Endothelial cell (in vitro differentiated cells): ENCODE measurements at places on chromosomes 3 and 15.

DNA sequence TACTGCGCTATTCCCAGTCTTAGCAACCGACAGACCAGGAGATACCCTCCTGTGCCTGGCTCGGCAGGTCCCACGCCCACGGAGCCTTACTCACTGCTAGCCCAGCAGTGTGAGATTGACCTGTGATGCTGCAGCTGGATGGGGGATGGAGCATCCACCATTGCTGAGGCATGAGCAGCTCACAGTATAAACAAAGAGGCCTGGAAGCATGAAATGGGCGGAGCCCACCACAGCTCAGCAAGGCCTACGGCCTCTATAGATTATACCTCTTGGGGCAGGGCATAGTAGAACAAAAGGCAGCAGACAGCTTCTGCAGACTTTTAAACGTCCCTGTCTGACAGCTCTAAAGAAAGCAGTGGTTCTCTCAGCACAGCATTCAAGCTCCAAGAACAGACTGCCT, 160.3 kb downstream of the ANXA2 start:
- no peak overlapping the region for H3K27ac ChIP-seq
- DNase-seq, result no peak
- no peak overlapping the region for H3K4me3 ChIP-seq
- H3K27me3 ChIP-seq, result peaks cover 4% of the 10 kb centered on the region
- no peaks in the 10 kb centered on the region for H3K36me3 ChIP-seq
- H3K4me1 ChIP-seq, result peaks cover 19% of the 10 kb centered on the region

- peaks cover 37% of the 10 kb centered on the region for H3K36me3 ChIP-seq
- H3K4me1 ChIP-seq, result no peaks in the 10 kb centered on the region
- no peak overlapping the region for H3K27ac ChIP-seq
- peaks cover 4% of the 10 kb centered on the region for H3K27me3 ChIP-seq
Measured at GRCh38 chr15:76258460-76258859, 52.8 kb downstream of the ETFA start.

GRCh38 chr3:26438325-26438940, 184.1 kb upstream of the LRRC3B start:
- no peaks in the 10 kb centered on the region for H3K27me3 ChIP-seq
- H3K36me3 ChIP-seq, result no peaks in the 10 kb centered on the region
- no peaks in the 10 kb centered on the region for H3K4me1 ChIP-seq
- H3K4me3 ChIP-seq, result no peak overlapping the region

GRCh38 chr3:188860147-188860546, 311.6 kb upstream of the TPRG1 start:
- no peak overlapping the region for H3K27ac ChIP-seq
- H3K4me1 ChIP-seq, result no peaks in the 10 kb centered on the region
- H3K27me3 ChIP-seq, result peaks cover 3% of the 10 kb centered on the region
- H3K36me3 ChIP-seq, result no peaks in the 10 kb centered on the region
- H3K4me3 ChIP-seq, result no peak overlapping the region

DNA sequence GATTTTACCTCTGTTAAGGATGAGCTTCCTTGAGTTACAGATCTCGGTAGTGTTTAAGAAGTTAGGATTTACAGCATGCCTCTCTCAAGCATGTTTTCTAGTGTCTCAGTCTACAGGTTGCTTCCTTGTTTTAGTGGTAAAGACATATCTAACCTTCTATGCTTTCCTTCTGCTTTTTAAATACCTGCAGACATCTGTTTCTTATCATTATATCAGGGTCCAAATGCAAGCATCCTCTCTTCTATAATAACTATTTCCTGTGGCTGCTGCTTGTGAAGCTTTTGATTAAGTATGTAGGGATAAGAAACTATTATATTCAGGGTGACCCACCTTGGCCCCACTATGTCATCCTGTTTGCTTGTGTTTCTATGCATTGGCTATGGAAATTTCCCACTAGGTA, 112.2 kb upstream of the LRRFIP2 start:
- no peaks in the 10 kb centered on the region for H3K27me3 ChIP-seq
- H3K27ac ChIP-seq, result no peak overlapping the region
- H3K4me3 ChIP-seq, result no peak overlapping the region
- no peak for DNase-seq
- H3K4me1 ChIP-seq, result peaks cover 7% of the 10 kb centered on the region

DNA sequence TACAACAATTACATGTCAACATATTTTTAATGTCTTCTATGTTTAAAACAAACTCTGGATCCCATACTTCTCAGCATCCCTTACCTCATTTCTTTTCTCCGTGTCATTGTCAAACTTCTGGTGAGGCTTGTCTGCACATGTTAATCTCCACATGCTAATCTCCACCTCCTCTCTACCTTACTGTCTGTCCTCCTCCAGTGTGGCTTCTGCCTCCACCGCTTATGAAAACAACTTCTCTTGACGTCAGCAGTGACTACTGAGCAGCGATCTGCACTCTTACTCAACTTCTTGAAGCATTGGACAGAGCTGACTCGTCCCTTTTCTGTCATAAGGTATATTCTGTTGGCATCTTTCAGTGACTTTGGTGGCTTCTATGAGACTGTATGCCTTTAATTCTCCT, 338.2 kb upstream of the THRB start:
- H3K27ac ChIP-seq, result no peak overlapping the region
- H3K36me3 ChIP-seq, result no peaks in the 10 kb centered on the region
- no peak for DNase-seq
- no peak overlapping the region for H3K4me3 ChIP-seq
- H3K27me3 ChIP-seq, result peaks cover 17% of the 10 kb centered on the region
- H3K4me1 ChIP-seq, result peaks cover 9% of the 10 kb centered on the region

GRCh38 chr3:188925376-188925775, 246.4 kb upstream of the TPRG1 start:
- no peak overlapping the region for H3K4me3 ChIP-seq
- H3K36me3 ChIP-seq, result peaks cover 13% of the 10 kb centered on the region
- DNase-seq, result no peak
- peaks cover 21% of the 10 kb centered on the region for H3K4me1 ChIP-seq
- H3K27ac ChIP-seq, result no peak overlapping the region

DNA sequence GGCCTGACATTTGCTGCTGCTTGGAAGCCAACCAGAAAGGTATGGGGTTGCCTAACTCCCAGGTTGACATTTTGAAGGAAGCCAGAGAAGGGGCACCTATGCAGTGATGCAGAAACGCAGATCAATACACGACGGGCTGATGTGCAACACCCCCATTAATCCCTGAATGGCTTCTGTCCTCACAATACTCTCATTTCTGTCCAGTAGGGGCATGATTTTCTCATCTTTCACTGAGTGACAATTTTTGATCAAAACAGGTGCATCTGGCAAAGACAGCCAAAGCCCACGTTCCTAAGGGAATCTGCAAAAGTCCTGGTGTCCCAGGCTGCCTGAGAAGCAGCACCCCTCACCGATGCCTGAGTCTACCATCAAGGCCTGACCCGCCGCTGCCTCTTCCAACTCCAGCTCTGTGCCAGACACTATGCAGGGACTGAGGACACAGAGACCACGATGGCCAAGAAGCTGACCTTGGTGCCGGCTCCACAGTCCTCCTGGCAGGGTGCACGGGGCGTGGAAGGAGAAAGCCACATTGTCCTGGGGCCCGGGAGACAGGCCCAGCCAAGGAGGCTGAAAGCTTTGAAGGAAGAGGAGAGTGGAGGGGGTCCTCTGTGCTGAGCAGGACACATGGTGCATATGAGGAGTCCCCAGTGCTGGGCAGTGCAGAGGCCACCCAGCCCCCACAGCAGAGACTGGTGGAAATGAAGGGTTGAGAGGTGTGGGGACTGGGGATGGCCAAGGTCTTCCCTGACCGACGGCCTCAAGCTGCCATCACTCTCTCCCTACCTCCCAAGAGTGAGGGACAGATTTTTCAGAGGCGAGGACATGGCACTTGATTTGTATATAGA, 159.6 kb downstream of the NUP210 start:
- H3K4me3 ChIP-seq, result no peak overlapping the region
- H3K27ac ChIP-seq, result no peak overlapping the region
- peaks cover 11% of the 10 kb centered on the region for H3K36me3 ChIP-seq
- peaks cover 12% of the 10 kb centered on the region for H3K27me3 ChIP-seq
- H3K4me1 ChIP-seq, result peaks cover 47% of the 10 kb centered on the region

- peak overlapping the region; percentile 45 for H3K27ac ChIP-seq
- no peak for DNase-seq
Measured at GRCh38 chr15:85011160-85011571, 29.5 kb downstream of the PDE8A start.

DNA sequence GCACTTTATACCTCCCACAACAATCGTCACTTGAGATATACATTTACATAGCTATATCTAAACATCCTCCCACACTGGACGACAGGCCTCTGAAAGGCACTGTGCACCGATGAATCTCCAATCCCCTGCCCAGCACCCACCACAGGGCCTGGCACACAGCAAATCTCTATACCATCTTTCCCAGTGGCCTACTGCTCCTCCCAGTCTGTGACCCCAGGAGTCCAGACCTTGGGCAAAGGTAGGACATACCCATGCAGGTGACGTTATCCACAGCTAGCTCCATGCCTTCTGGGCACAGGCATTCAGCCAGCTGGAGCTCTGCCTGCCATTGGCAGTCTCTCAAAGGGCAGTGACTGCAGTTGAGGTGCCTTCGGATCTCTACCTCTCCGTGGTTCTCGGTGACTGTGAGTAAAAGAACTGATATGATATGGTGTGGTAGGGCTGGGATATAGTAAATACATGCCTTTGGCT, 5.8 kb downstream of the LTK start:
- peaks cover 29% of the 10 kb centered on the region for H3K27me3 ChIP-seq
- H3K4me1 ChIP-seq, result peaks cover 10% of the 10 kb centered on the region
- no peak overlapping the region for H3K4me3 ChIP-seq
- peaks cover 6% of the 10 kb centered on the region for H3K36me3 ChIP-seq
- H3K27ac ChIP-seq, result no peak overlapping the region

DNA sequence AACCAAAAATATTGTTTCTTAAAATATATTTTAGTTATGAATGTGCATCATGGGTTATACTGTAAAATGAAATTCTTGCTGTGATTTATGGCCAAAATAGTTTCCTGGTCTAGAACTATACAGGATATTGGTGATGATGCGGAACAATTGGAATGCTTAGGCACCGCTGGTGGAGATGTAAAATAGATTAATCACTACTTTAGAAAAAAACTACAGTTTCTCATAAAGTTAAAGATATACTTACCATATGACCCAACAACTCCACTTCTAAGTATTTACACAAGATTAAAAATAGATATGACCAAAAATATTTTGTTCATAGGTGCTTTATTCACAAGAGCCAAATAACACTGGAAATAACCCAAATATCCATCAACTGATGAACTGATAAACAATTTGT, 126.7 kb downstream of the TUSC7 start:
- DNase-seq, result no peak
- no peak overlapping the region for H3K4me3 ChIP-seq
- no peaks in the 10 kb centered on the region for H3K36me3 ChIP-seq
- no peaks in the 10 kb centered on the region for H3K27me3 ChIP-seq

DNA sequence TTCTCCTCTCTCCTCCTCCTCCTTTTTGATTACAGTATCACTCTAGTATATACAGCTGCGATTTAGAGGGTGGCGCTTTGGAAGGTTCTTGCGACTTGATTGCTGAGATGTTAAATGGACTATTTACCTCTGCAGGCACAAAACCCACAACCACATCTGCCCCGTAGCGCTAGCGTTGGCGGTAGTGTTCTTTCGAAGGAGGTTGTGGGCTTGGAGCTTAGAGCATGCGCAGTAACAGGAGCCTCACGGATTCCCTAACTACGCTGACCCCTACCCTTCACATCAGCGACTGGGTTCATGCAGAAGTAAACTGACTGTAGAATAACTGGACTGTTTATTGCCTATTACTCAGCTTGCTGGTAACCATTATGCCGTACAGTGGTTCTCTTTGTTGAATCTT, 58.0 kb downstream of the CGGBP1 start:
- H3K4me3 ChIP-seq, result peak overlapping the region; percentile 54
- no peaks in the 10 kb centered on the region for H3K36me3 ChIP-seq
- peak; percentile 22 for DNase-seq
- H3K4me1 ChIP-seq, result no peaks in the 10 kb centered on the region
- no peak overlapping the region for H3K27ac ChIP-seq

DNA sequence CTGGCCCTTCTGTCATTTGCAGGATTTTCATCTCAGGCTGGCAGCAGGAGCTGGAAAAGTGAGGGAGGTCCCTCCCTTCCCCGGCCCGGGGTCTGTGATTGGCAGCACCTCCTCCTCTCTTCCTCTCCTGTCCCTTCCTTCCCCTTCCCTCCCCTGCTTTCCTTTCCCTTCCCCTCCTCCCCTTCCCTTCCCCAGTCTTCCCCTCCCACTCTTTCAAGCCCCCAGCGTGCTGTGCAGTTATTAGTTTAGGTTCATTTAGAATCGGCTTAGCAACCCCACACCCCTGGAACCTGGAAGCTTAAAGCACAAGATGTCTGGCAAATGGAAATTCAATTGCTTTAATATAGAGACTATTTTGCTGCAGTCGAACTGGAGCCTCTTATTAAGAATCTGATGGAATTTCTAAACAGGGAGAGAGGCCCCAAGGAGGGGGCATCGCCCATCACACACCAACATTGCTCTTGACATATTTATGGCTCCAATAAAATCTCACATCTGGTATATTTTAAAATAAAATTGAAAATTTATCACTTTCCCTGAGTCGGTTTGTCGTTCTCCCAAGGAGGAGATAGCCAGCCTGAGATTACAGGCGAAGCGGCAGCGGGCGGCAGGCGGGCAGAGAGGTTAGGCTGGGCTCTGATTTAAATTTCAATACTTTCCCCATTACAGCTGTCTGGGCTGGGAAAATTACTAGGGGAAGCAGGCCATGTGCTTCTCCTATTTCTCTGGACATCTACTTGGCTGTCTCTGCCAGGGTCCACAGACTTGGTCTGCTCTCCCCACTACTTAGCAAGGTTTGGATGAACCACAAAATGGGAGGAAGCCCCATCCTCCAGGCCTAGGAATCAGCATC, 98.9 kb downstream of the LINGO1 start:
- no peak overlapping the region for H3K27ac ChIP-seq
- H3K27me3 ChIP-seq, result peaks cover 6% of the 10 kb centered on the region
- H3K36me3 ChIP-seq, result peaks cover 4% of the 10 kb centered on the region
- no peak for DNase-seq

GRCh38 chr3:141243271-141243707, 11.7 kb downstream of the PXYLP1 start:
- H3K4me3 ChIP-seq, result no peak overlapping the region
- H3K36me3 ChIP-seq, result no peaks in the 10 kb centered on the region
- no peak overlapping the region for H3K27ac ChIP-seq
- no peak for DNase-seq

DNA sequence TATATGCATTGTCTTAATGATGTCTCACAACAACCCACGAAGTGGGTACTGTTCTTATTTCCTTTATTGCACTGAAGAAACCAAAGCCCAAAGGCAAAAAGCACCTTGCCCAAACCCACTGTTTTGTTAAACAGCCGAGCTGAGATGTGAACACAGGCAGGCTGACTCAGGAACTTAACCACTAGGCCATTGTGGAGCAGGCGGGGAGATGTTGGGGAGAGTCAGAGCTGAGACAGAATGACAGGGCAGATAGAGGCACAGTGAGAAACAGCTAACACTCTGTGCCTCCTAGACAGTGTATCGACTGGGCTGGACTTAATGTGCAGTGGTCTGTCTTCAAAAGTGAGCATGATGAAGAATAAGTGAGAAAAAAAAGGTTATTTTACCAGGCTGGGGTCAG, 56.5 kb downstream of the RPLP1 start:
- no peaks in the 10 kb centered on the region for H3K36me3 ChIP-seq
- no peak for DNase-seq
- no peak overlapping the region for H3K4me3 ChIP-seq
- H3K4me1 ChIP-seq, result peaks cover 4% of the 10 kb centered on the region
- peaks cover 1% of the 10 kb centered on the region for H3K27me3 ChIP-seq
- H3K27ac ChIP-seq, result no peak overlapping the region
